ENCODE measurements at places on chromosomes 4 and X. TPM values are rescaled to one million over a fixed set of nuclear protein-coding genes. Genes with fewer than 3 reads are reported as not detected.

DNA sequence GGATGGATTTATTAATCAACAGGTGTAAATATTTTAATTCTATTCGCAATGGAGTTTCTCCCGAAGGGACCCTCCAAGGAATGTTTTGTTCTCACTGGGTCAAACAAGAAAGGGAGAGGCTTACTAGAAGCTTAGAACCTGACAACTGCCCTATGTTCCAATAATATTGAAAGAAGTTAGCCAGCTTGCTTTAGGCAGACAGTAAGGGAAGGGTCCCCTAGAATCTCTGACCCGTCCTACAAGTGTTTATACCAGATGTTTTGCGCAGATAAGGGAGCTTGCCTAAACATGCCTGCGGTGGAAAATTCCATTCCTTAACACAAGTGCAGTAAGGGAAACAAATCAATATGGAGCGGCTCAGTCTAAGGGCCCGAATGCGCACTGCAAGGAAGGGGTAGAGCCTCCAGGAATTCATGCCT is 17.7 kb downstream of the IL21 start:
- H3K4me1 ChIP-seq: no peaks in the 10 kb centered on the region
- no peak for DNase-seq
- no peak overlapping the region for H3K4me3 ChIP-seq
- no peak overlapping the region for H3K27ac ChIP-seq

LAMTOR3 gene
- 31.1 TPM for total RNA-seq

DNA sequence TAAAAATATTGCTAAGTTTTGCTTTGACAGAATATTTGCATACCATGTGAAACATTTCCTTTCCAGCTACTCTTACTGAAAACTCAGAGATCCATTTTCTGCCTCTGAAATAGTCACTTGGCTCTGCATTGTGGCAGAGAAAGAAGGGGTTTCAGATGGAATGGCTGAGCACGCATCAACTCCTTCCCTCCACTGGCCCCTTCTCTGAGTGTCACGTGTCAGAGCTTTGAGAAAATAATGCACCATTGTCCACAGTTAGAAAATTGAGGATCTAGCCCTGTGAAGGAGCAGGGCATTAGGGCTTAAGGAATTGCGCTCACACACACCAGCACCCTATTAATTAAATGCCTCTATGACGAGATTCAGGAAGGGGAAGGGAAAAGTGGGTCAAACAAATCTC is 78.8 kb upstream of the FAT4 start:
- no peak overlapping the region for H3K27ac ChIP-seq
- H3K4me3 ChIP-seq: no peak overlapping the region
- no peaks in the 10 kb centered on the region for H3K27me3 ChIP-seq

PNMA6A gene
- total RNA-seq: 3.7 TPM

Data from aorta (tissue), 5 donors.